Type B pancreatic cell (in vitro differentiated cells): ENCODE measurements at places on chromosomes 12 and 14. TPM values are rescaled to one million over a fixed set of nuclear protein-coding genes. Genes with fewer than 3 reads are reported as not detected.

The RNASE8 gene
- total RNA-seq, result not detected in 2 replicates

The OR10P1 gene
- not detected in 2 replicates for total RNA-seq

The LMBR1L gene
- total RNA-seq, result 101 and 105 TPM in 2 replicates

The GMFB gene
- total RNA-seq, result 43.4 and 48.8 TPM in 2 replicates

The NPFF gene
- not detected in 2 replicates for total RNA-seq

The FGF6 gene
- total RNA-seq, result not detected in 2 replicates

The KRT5 gene
- total RNA-seq, result 13.0 and 25.0 TPM in 2 replicates

The MORN3 gene
- 0.80 and 0.83 TPM in 2 replicates for total RNA-seq

The TAS2R20 gene
- 1.1 and 2.1 TPM in 2 replicates for total RNA-seq

The GPR68 gene
- 0.33 and 0.58 TPM in 2 replicates for total RNA-seq
